ENCODE measurements at places on chromosomes 1 and 21. TPM values are rescaled to one million over a fixed set of nuclear protein-coding genes. Genes with fewer than 3 reads are reported as not detected.

The NPPA gene
- total RNA-seq: not detected

The CCDC185 gene
- not detected for total RNA-seq

The PROK1 gene
- not detected for total RNA-seq

The RORC gene
- 0.15 TPM for total RNA-seq

The PRAMEF17 gene
- not detected for total RNA-seq

The ZBTB8B gene
- total RNA-seq: not detected

The PEF1 gene
- 93.5 TPM for total RNA-seq

The NDUFS5 gene
- total RNA-seq: 631 TPM

The TGFBR3 gene
- total RNA-seq: 7.9 TPM

The LCE1D gene
- total RNA-seq: not detected

The RXRG gene
- total RNA-seq: not detected

The RGS8 gene
- total RNA-seq: not detected

The TMCC2 gene
- 3.4 TPM for total RNA-seq

The TMEM51 gene
- total RNA-seq: 6.6 TPM

The CD1D gene
- 0.67 TPM for total RNA-seq

The CNN3 gene
- 384 TPM for total RNA-seq

The LCE3E gene
- not detected for total RNA-seq

The SCAF4 gene
- 4.9 TPM for total RNA-seq

The POLR3C gene
- 35.4 TPM for total RNA-seq

The C8A gene
- not detected for total RNA-seq

The LRRC39 gene
- total RNA-seq: 0.15 TPM

The GBP7 gene
- not detected for total RNA-seq

The PTPN14 gene
- 16.5 TPM for total RNA-seq

The S100A3 gene
- 11.6 TPM for total RNA-seq

The PTPRU gene
- total RNA-seq: 29.1 TPM

The CFAP107 gene
- total RNA-seq: not detected

The COL16A1 gene
- 39.8 TPM for total RNA-seq

The SPRR2A gene
- total RNA-seq: not detected

The TRIM62 gene
- total RNA-seq: 4.2 TPM

The FAM110D gene
- total RNA-seq: not detected

The KIF26B gene
- total RNA-seq: 0.59 TPM

The KLF17 gene
- total RNA-seq: under 0.01 TPM

The C8B gene
- not detected for total RNA-seq

The PYGO2 gene
- 19.2 TPM for total RNA-seq

The IRF6 gene
- 0.59 TPM for total RNA-seq

The DENND2C gene
- 0.84 TPM for total RNA-seq

The LCE1A gene
- not detected for total RNA-seq

The LCE1B gene
- total RNA-seq: not detected

The ZNF695 gene
- total RNA-seq: 3.0 TPM

The FMO1 gene
- 1.2 TPM for total RNA-seq

The MOV10 gene
- total RNA-seq: 47.7 TPM

The TNN gene
- total RNA-seq: not detected

The ADCY10 gene
- not detected for total RNA-seq
